ENCODE measurements at places on chromosomes 2 and 18.

GRCh38 chr2:45709137-45709536, 57.7 kb downstream of the PRKCE start:
- no peak for DNase-seq

DNA sequence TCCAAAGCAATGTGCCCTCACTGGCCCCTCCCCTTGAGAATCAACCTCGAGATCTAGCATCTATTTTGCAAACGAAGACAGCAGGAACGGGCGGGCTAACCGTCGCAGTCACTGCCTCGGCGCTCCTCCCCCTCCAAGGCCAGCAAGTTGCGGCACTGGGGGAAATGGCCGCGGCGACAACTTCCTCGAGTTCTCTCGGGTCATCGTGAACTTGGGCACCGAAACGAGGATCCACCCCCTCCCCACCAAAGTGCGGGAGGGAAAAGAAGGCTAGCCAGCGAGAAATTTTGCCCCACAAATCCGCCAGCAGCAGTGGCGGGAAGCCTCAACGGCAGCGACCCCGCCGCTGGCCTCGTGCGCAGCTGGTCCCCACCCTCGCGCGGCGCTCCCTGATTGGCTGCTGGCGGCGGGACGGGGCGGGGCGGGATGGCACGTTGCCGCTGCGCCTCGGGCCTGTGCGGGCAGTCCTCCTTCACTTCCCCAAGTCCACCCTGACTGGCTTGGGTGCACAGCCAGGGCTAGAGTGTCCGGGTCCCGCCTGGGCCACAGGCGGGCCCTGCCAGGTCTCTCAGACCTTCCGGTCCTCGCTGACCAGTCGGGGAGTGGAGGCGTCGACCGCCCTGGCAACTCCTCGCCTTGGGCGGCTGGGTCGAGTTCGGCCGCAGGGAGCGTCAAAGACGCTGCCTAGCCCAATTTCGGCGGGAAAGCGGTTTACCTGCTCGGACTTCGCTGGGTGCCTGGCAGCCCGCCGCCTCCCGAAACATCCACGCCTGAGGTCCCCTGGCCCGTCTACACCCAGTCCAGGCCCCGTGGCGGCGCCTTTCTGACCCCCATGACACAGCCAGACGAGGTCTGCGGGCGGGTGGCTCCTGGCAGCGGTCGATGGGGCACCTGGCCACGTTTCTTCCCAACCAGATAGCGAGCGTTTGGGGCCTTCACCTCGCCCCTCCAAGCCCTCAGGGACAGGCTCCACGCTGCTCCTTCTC, at the start of gene BOLL:
Gene BOLL, minus strand, starts transcription at position 364 of the 986 bp plus-strand sequence. CDS start 3,469 bp downstream, outside the sequence.
- DNase-seq: no peak

GRCh38 chr2:230902180-230902899, 22.7 kb downstream of the GPR55 start:
- DNase-seq: peak; percentile 30

DNA sequence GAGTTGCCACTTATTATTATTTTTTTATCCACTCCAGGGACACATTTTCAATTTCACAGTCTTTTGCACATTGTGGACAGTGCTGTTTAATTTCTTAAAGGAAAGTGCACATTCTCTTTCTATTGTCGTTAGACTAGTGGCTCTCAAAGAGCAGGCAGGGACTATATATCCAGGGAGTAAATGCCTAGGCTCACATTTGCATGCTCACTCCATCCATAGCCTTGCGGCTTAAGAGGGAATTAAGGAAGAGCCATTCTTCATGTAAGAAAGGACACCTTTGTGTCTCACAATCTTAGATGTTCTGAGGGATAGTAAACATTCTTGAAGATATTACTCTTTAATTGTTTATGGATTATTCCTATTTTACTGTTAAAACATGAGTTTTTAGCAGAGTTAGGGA, 70.8 kb downstream of the FIGN start:
- no peak for DNase-seq

GRCh38 chr2:45119855-45120254, 110.6 kb upstream of the SIX2 start:
- DNase-seq: peak; percentile 75

All from GM04504 (cell line).